ENCODE measurements at places on chromosomes 6 and 20. TPM values are rescaled to one million over a fixed set of nuclear protein-coding genes. Genes with fewer than 3 reads are reported as not detected.

SNAP25 gene
- total RNA-seq: 0.39 TPM

PI3 gene
- not detected for total RNA-seq

BRPF3 gene
- 20.3 TPM for total RNA-seq

LTB gene
- total RNA-seq: 0.64 TPM

DNA sequence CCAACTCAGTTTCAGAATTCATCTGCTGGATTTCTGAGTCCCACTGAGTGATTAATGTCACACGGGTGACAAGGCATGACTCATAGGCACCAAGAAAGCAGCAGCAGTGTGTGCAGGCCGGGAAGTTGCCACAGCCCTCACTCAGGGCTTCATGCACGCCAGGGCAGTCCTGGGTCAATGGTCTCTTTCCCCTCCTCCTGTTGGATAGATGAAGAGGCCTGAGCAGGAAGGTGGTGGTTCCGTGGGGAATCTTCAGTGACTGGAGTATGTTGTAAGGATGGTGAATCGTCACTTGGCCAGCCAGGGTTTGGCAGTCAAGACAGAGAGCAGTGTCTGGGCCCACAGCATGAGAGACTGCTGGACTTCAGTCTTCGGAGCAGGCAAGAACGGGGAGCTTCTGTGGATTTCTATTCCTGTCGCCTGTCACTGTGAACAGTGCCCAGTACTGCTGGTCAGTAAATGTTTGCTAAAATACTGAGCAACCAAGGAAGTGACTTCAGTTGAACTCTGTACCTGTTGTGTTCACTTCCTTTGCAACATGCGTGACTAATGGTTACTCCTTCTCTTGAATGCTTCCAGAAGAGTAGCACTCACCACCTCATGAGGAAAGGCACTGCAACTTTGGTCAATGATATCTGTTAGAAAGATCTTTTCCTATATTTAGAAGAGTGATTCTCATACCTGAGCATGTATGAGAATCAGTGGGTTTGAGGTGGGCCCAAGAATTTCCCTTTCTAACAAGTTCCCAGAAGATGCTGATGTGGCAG is 62.0 kb upstream of the CD93 start:
- no peaks in the 10 kb centered on the region for H3K27me3 ChIP-seq
- H3K36me3 ChIP-seq: no peaks in the 10 kb centered on the region
- peak overlapping the region; percentile 22 for H3K4me3 ChIP-seq

- H3K27ac ChIP-seq: no peak overlapping the region
- H3K4me1 ChIP-seq: no peaks in the 10 kb centered on the region
- no peak for DNase-seq
- no peak overlapping the region for H3K4me3 ChIP-seq
- no peaks in the 10 kb centered on the region for H3K36me3 ChIP-seq
These were observed 638.5 kb downstream of the EPM2A start for GRCh38 chr6:145096846-145097245.

- H3K36me3 ChIP-seq: no peaks in the 10 kb centered on the region
- H3K27me3 ChIP-seq: peaks cover 16% of the 10 kb centered on the region
- H3K4me1 ChIP-seq: no peaks in the 10 kb centered on the region
- H3K4me3 ChIP-seq: no peak overlapping the region
These were observed 113.4 kb downstream of the EYA2 start for GRCh38 chr20:47007826-47008655.

- no peaks in the 10 kb centered on the region for H3K27me3 ChIP-seq
- no peak overlapping the region for H3K27ac ChIP-seq
- H3K4me1 ChIP-seq: peaks cover 4% of the 10 kb centered on the region
- no peak overlapping the region for H3K4me3 ChIP-seq
These were observed 48.8 kb upstream of the PAK5 start for GRCh38 chr20:9887706-9888105.

- peaks cover 21% of the 10 kb centered on the region for H3K4me1 ChIP-seq
- H3K27me3 ChIP-seq: no peaks in the 10 kb centered on the region
- H3K4me3 ChIP-seq: no peak overlapping the region
- no peak overlapping the region for H3K27ac ChIP-seq
- H3K36me3 ChIP-seq: no peaks in the 10 kb centered on the region
- DNase-seq: no peak
These were observed 3.0 kb upstream of the ARID1B start for GRCh38 chr6:156773935-156774852.

GRCh38 chr20:23071996-23072395 is 14.1 kb downstream of the CD93 start:
- DNase-seq: no peak
- H3K27me3 ChIP-seq: no peaks in the 10 kb centered on the region
- H3K4me3 ChIP-seq: no peak overlapping the region
- no peak overlapping the region for H3K27ac ChIP-seq
- H3K4me1 ChIP-seq: no peaks in the 10 kb centered on the region
- no peaks in the 10 kb centered on the region for H3K36me3 ChIP-seq

DNA sequence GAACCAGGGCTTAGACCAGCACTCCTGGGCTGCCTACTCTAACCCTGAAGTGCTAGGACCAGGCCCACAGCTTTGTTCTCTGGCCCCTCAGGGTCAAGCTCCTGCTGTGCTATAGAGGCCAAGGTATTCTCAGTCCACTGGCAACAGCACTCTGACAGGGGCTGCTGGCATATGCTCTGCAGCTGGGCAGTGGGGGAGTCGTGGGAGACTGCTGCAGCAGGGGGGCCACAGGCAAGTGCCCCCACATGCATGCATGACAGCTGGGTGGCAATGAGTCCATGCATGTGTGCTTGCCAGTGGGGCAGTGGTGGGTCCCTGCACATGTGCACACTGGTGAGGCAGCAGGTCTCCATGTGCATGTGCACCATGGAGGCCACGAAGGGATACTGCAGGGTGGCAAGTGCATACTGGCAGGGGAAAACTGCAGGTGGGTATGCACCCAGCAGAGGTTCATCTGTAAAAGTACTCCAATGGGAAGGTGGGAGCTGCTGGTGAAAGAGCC is 364.9 kb upstream of the IRAK1BP1 start:
- no peak for DNase-seq
- no peak overlapping the region for H3K4me3 ChIP-seq
- H3K4me1 ChIP-seq: no peaks in the 10 kb centered on the region
- no peaks in the 10 kb centered on the region for H3K36me3 ChIP-seq
- H3K27me3 ChIP-seq: no peaks in the 10 kb centered on the region

DNA sequence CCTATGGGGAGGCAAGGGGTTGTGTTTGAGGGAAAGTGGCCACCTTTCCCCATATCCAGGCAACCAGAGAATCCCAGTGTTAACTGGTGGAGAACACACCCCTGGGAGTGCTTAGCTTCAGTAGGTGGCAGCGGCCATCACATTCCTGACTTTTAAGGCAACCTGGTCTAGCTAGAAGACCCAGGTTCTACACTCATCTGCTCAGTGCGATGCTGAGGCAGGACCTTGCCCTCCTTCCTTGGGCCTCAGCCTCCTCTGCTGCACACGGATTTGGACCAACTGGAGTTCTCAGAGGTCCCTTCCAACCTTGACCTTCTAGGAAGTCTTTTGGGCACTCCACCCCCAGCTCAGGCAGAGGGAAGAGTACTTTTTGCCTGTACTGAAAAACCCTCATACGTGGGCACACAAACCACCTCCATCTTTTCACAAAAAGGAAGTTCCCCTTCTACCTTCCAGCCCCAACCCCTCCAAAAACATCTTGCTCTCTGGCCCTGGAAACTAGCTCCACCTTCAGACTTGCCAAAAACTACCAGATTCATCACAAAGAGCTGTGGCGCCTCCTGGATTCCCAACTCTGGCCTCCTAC is 2.9 kb downstream of the CCND3 start:
- no peak overlapping the region for H3K27ac ChIP-seq
- DNase-seq: no peak
- H3K4me1 ChIP-seq: peaks cover 12% of the 10 kb centered on the region
- H3K36me3 ChIP-seq: no peaks in the 10 kb centered on the region
- no peaks in the 10 kb centered on the region for H3K27me3 ChIP-seq
- no peak overlapping the region for H3K4me3 ChIP-seq

DNA sequence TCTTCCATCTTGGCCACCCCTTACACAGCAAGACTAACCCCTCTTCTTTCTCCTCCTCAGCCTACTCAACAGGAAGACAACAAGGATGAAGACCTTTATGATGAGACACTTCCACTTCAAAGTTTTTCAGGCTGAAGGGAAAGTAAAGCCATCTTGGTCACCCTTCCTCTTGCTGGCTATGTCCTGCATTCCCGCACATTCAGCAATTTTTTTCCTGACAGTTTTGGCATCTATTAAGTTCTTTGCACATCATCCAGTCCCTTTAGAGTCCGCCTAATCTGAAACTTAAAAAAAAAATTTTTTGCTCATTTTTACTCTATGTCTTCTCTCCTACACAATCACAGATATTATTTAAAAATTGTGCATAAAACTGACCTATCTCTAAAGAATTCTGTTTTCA is 493.4 kb downstream of the LMBRD1 start:
- H3K27me3 ChIP-seq: no peaks in the 10 kb centered on the region
- H3K27ac ChIP-seq: no peak overlapping the region
- H3K36me3 ChIP-seq: no peaks in the 10 kb centered on the region
- no peak overlapping the region for H3K4me3 ChIP-seq

GRCh38 chr6:142372348-142372747 is 70.5 kb downstream of the ADGRG6 start:
- H3K36me3 ChIP-seq: no peaks in the 10 kb centered on the region
- peak overlapping the region; percentile 92 for H3K27ac ChIP-seq
- peak; percentile 84 for DNase-seq
- H3K4me3 ChIP-seq: peak overlapping the region; percentile 14
- no peaks in the 10 kb centered on the region for H3K27me3 ChIP-seq
- peaks cover 62% of the 10 kb centered on the region for H3K4me1 ChIP-seq

DNA sequence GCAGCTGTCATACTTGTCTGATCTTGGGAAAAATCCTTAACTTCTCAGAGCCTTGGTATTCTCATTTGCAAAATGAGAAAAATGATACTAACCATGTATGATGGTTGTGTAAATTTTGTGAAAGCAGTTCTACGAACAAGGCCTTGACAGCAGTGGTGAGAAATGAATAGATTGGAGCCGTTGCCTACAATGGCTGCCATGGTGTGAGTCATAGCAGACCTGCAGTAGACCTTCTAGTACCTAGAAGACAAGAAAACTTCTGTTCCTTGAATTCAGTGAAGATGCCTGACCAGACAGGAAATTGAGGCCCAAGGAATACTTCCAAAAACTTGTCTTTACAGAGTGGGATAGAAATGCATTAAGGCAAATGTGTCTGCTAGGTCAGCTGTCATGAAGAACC is 338.9 kb downstream of the QKI start:
- no peak overlapping the region for H3K27ac ChIP-seq
- no peak overlapping the region for H3K4me3 ChIP-seq
- DNase-seq: no peak
- no peaks in the 10 kb centered on the region for H3K27me3 ChIP-seq

GRCh38 chr6:17962436-17963031 is 24.9 kb downstream of the KIF13A start:
- H3K4me1 ChIP-seq: peaks cover 3% of the 10 kb centered on the region
- H3K27ac ChIP-seq: no peak overlapping the region
- no peaks in the 10 kb centered on the region for H3K27me3 ChIP-seq
- no peak overlapping the region for H3K4me3 ChIP-seq
- H3K36me3 ChIP-seq: no peaks in the 10 kb centered on the region
